Mucosa of descending colon (tissue), 3 donors: ENCODE measurements at places on chromosomes 6 and 20. TPM values are rescaled to one million over a fixed set of nuclear protein-coding genes. Genes with fewer than 3 reads are reported as not detected.
A peak's percentile ranks its signal among the peaks of the same experiment; 100 is the strongest.

DNA sequence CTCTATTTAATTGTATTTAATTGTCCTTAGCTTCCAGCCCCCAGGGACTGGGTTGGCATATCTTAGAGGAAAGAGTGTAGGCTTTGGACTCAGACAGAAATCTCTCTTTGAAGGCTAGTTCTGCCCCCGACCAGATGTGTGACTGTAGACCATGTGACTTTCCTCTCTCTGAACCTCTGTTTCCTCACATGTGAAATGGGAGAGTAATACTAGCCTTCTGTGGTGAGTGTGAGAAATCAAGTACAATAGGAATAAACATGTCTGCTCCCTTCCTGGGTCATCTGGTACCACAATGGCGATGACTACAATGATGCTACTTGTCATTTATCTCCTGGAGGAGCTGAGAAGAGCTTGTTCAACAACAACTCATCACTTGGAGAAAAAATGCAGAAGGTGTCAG, 179.9 kb downstream of the LRFN2 start:
- no peak for DNase-seq

DNA sequence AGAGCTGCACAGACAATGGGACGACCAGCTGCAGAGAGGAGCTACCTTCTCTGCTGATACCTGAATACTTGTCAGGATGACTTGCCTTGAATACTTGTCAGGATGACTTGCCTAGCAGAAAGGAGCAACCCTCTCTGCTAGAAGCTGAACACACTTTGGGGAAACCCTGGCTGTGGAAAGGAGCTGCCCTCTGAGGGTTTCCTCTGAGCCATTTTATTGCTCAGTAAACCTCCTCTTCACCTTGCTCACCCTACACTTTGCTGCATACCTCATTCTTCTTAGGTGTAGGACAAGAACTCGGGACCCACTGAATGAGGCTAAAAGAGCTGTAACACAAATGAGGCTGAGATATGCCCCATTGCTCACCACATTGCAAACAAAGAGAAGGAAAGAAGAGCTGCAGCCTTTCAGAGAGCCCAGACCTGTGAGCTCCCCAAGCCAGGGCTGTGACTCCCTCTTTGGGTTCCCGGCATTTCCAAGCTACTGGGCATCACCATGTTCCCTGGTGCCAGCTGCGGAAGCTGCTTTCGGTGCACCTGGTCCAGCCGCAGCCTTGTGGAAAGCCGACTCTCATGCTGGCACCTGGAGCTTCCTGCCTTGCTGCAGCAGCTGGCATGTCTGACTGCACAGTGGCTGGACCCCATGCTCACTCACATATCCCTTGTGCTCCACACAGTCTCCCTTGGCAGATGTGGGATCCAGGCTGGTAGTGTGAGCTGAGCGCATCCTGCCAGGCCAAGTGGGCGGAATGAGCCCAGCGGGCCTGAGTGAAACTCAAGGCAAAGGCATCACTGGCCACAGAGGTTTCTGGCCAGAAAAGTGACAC, 106.7 kb upstream of the AHI1 start:
- no peak for DNase-seq

DNA sequence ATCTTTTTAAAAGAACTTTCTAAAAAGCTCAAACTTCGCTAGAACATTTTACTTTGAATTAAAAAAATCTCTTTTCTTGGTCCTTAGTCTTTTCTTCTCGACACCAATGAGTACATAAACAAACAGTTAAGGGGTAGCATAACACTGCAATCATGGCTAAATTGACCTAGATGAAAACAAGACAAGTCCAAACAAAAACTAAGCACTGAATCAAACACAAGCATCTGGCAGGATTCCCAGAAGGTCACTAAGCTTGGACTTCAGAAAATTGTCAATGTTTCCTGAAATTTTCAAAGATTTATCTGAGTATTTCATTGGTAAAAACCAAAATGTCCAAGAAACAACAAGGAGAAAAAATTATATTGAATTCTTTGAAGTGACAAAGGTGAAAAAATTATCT, 5.0 kb downstream of the COL21A1 start:
- no peak for DNase-seq

- DNase-seq = no peak
These were observed 149.9 kb upstream of the BEND6 start for GRCh38 chr6:56804996-56805395.

GRCh38 chr20:1524004-1524403, 32.8 kb upstream of the SIRPB2 start:
- no peak for DNase-seq

DNA sequence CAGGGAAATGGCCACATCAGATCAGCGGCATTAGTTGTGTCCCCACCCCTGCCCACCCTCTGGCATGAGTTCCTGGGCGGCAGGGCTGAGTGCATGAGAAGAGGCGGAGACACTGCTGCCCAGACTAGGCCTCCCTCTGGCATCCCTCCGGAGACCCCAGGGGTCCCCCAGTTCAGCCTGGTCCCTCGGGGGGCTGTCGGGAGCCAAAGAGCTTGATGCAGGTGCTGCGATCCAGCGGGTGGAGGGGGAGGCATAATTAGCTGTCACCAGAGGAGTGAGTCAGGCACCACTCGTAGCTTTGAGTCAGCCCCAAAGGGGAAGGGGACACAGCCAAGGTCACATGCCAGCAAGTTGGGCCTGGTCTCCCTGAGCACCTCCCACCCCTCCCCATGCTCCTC, 34.5 kb downstream of the DLGAP4 start:
- DNase-seq = no peak

- DNase-seq = no peak
These were observed 654 bp downstream of the CST11 start for GRCh38 chr20:23451956-23452487.

DNA sequence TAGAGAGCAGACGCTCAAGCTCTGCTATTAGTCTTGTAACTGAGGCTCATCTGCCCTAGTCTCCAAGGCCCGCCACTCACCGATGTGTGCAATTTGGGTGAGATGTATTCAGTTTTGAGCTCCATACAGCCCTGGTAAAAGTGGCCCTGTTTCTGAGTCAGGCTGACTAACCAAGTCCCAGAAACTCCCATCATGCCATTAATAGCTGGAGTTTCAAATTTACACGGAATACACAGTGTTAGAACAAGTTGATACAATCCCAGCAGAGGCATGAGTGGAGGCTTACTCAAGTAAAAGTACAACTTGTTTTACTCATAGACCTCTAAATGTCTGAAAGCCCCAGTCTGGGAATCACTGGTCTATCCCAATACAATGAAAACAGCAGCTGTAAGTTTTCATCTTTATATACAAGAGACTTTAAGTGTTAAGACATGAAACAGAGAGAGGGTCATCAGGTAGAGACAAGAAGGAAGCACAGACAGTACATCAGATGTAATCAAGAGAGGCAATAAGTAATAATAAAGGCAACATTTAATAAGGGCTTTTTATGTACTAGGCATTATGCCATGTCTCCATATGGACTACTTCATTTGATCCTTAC, 42.4 kb downstream of the RTN4IP1 start:
- DNase-seq = no peak

GRCh38 chr6:32177183-32177787, 920 bp upstream of the RNF5 start:
- DNase-seq = no peak

GRCh38 chr6:164078532-164079274, 664.2 kb downstream of the QKI start:
- no peak for DNase-seq

- no peak for DNase-seq
These were observed 842.2 kb downstream of the EPHA7 start for GRCh38 chr6:92577077-92577719.

DNA sequence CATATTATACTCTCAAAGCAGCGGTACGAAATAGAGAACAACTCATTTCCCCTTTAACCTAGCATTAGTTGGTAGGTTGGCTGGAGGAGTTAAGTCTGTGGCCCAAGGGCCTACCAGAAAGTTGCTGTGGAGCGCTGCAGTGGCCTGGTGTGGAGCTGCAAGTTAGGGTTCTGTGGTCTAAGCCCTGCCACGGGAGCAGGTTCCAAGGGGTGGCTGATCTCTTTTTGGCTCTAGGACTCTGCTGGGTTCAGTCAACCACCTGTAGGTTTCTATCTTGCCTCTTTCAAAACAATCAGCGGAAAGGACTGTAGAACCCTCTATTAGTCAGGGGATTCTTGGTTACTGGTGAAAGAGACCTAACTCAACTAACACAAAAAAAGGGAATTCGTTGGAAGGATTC, 54.5 kb upstream of the TULP4 start:
- no peak for DNase-seq

GRCh38 chr6:3545156-3545555, 88.3 kb upstream of the SLC22A23 start:
- no peak for DNase-seq

- no peak for DNase-seq
These were observed 889.1 kb upstream of the MAP3K7 start for GRCh38 chr6:91476000-91476399.

GRCh38 chr6:151300267-151300991, 60.7 kb downstream of the AKAP12 start:
- DNase-seq = no peak

DNA sequence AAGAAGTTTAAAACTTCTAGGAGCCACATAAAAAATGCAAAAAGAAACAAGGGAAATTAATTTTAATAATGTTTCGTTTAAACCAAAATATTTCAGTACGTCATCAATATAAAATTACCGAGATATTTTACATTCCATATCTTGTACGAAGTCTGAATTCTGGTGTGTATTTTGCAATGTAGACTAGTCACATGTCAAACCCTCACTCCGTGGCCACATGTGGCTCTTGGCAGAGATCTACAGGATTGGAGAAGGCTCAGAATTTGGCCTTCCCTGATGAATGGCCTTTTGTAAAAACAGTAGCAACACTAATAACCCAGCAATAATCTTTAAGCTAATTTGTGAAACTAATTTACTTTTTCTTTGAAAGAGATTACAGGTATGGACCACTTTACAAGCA, 217.1 kb downstream of the PRL start:
- DNase-seq = no peak

DNA sequence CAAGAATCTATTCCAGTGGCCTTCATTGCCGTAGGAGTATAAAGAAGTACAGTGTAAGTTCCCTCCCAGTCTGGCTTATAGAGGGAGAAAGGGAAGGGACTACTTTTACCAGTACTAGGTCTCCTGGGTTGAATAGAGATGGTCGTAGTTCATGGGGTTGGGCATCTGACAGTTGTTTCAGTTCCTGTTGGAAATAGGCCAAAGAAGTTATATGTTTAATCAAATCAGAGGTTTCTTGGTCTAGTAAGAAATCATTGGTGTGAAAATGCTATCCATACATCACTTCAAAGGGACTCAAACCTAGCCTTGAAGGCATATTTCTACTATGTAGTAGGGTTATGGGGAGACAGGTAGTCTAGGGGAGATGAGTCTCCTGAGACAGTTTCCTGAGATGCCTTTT, 45.6 kb upstream of the MAN1A1 start:
- no peak for DNase-seq

GRCh38 chr6:12269110-12269509, 21.1 kb upstream of the EDN1 start:
- no peak for DNase-seq

DNA sequence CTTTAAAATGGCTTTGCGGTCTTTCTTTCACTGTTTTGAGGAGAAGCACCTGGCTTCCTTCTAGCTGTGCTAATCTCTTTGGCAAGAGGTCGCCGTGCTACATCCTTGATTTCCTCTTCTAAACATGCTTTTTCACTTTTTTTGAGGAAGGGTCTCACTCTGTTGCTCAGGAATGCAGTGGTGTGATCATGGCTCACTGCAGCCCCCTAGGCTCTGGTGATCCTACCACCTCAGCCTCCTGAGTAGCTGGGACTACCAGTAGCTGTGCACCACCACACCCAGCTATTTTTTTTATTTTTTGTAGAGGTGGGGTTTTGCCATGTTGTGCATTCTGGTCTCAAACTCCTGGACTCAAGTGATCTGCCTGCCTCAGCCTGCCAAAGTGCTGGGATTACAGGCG, 40.5 kb downstream of the RSPH3 start:
- no peak for DNase-seq

- no peak for DNase-seq
These were observed 657.2 kb downstream of the DHX35 start for GRCh38 chr20:39619271-39619785.

GRCh38 chr6:56890683-56891429, 64.1 kb upstream of the BEND6 start:
- peak; percentile 30 for DNase-seq

GRCh38 chr6:148347441-148348054, 4.9 kb downstream of the SASH1 start:
- no peak for DNase-seq

The MYLK4 gene
- 0.43 TPM for total RNA-seq

The FAM217A gene
- total RNA-seq = not detected

The SLC22A1 gene
- total RNA-seq = 2.4 TPM

The SERPINB6 gene
- total RNA-seq = 147 TPM

The FAM162B gene
- total RNA-seq = 0.76 TPM

The DTNBP1 gene
- 25.0 TPM for total RNA-seq

The ASIP gene
- total RNA-seq = not detected

The FAM229B gene
- 13.6 TPM for total RNA-seq

The SLC22A2 gene
- total RNA-seq = not detected

The CSNK2A1 gene
- total RNA-seq = 117 TPM
